ENCODE measurements at places on chromosomes 5 and 9. TPM values are rescaled to one million over a fixed set of nuclear protein-coding genes. Genes with fewer than 3 reads are reported as not detected.

DNA sequence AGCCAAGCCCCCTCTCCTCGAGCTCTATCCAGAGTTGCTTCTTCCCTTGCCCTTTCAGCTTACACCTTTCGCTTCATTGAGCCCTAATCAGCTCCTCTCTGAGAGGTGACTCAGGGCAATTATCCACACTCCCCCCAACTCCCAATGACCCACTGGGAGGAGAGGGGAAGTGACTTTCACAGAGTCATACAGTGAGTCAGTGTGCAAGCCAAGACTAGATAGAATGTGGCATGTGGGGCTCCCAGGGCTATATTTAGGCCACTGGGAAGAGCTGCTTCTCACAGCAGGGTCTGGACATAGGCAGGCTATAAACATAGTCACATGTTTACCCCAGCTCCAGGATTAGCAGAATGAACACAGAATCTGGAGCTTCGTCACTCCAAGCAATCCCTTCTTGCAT, 57.4 kb downstream of the NRG2 start:
- no peak overlapping the region for H3K27ac ChIP-seq
- no peaks in the 10 kb centered on the region for H3K4me1 ChIP-seq
- no peak overlapping the region for H3K4me3 ChIP-seq
- no peak for DNase-seq
- no peaks in the 10 kb centered on the region for H3K27me3 ChIP-seq

- H3K27me3 ChIP-seq: no peaks in the 10 kb centered on the region
- H3K36me3 ChIP-seq: no peaks in the 10 kb centered on the region
- no peaks in the 10 kb centered on the region for H3K4me1 ChIP-seq
- DNase-seq: peak; percentile 29
Measured at GRCh38 chr9:76733096-76733495, 31.1 kb upstream of the PCA3 start.

DNA sequence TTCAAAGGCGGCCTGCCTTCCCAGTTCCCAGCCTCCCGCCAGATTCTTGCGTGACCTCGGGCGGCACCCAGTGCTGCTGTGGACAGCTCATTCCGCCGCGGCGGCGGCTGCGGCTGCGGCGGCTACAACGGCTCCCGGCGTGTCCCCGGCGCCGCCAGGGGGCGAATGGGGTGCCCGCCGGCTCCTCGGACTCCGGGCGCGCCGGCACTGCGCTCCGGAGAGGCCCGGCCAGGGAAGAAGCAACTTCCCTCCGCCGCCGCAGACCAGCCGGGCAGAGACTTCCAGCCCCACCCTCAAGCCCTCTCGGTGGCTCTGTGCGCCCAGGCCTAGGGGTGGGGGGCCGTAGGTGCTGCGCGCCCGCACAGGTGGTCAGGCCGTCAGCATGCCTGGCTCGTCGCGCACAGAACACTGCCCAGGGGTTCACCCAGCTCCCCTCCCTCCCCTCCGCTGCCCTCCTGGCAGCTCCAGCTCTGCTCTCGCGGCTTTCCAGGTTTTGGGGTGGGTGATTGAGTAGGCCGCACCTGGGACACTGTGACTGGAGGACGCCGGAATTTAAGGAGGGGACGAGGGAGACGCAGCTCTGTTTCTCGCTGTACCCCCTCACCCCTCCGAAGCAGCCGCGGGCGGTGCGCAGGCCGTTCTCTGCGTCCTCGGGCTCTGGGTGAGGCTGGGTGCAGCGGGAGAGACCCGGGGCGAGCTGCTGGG, 20.2 kb downstream of the IGIP start:
- peak overlapping the region; percentile 42 for H3K27ac ChIP-seq
- peak overlapping the region; percentile 58 for H3K4me3 ChIP-seq
- H3K36me3 ChIP-seq: no peaks in the 10 kb centered on the region
- H3K27me3 ChIP-seq: no peaks in the 10 kb centered on the region
- DNase-seq: no peak

GRCh38 chr9:90515510-90515909, 127.1 kb downstream of the DIRAS2 start:
- no peak overlapping the region for H3K4me3 ChIP-seq
- H3K36me3 ChIP-seq: no peaks in the 10 kb centered on the region
- no peaks in the 10 kb centered on the region for H3K27me3 ChIP-seq
- no peak overlapping the region for H3K27ac ChIP-seq
- H3K4me1 ChIP-seq: no peaks in the 10 kb centered on the region

GRCh38 chr5:33509036-33509435, 68.3 kb downstream of the TARS1 start:
- no peaks in the 10 kb centered on the region for H3K27me3 ChIP-seq
- H3K4me1 ChIP-seq: no peaks in the 10 kb centered on the region
- H3K36me3 ChIP-seq: no peaks in the 10 kb centered on the region
- no peak overlapping the region for H3K27ac ChIP-seq
- H3K4me3 ChIP-seq: no peak overlapping the region

- peaks cover 8% of the 10 kb centered on the region for H3K4me1 ChIP-seq
- no peaks in the 10 kb centered on the region for H3K27me3 ChIP-seq
- DNase-seq: no peak
- no peak overlapping the region for H3K27ac ChIP-seq
- H3K4me3 ChIP-seq: no peak overlapping the region
Measured at GRCh38 chr5:126373375-126374108, 49.7 kb upstream of the GRAMD2B start.

DNA sequence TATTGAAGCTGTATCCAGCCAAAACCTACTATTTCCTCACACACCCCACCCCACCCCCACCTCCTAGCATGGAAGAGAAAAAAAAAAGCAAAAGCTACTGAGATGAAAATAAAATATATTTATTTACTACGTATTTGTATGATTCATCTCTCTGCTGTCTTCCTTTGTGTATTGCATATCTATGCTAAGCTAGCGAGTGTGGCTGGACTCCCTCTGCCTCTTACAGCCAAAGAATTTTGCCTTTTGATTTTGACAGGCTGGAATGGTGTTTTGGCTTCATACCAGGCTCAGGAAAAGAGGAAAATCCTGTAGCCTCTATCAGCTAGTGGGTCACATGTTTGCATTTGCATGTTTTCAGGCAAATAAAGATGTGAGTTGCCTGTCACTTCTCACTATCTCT, 2.2 kb downstream of the ABLIM3 start:
- DNase-seq: no peak
- H3K4me3 ChIP-seq: peak overlapping the region; percentile 70
- H3K36me3 ChIP-seq: no peaks in the 10 kb centered on the region

DNA sequence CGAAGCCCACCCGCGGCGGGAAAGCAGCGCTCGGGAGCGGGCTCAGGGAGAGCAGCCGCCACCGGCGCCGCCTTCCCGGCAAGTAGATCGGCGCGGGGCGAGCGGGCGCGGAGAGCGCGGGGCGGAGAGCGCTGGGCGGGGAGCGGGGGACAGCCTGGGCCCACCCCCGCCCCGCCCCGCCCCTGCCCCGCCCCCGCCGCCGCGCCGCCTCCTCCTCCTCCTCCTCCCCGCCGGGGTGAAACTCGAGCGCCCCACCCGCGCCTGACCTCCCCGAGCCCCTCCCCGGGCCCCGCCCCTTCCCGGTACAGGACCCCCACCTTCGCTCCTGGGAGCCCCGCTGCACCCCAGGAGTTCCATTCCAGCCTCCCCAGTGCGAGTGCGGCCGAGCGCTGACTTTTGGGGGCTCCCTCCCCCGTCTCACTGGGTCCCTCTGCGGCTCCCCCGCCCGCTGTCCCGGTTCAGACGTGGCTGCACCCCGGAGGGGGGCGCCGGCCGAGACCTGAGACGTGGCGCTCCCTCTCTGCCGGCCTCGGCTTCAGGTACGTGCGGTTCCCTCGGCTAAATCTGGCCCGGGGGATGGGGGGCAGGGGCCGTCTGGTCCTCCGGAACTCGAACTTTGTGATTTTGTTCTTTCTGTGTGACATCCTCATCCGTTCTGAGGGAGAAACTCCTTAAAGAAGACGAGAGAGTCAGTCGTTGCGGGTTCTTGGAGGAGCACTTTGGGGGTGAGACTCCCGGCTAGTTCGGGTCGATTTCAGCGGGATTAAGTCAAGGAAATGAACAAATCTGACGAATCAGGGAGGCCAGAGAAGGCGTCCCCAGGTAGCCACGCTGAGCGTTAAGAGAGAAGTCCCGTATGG, at the start of gene SEMA5A:
Gene SEMA5A (minus strand): TSS at position 84 of the 860 bp plus-strand sequence. CDS start 166,129 bp downstream, outside the sequence.
- DNase-seq: no peak
- peak within 1 kb of the TSS; percentile 88 for H3K27ac ChIP-seq
- peaks cover 24% of the 10 kb centered on the region for H3K27me3 ChIP-seq
- H3K4me1 ChIP-seq: peaks cover 42% of the 10 kb centered on the region
- H3K36me3 ChIP-seq: peaks cover 3% of the 10 kb centered on the region

DNA sequence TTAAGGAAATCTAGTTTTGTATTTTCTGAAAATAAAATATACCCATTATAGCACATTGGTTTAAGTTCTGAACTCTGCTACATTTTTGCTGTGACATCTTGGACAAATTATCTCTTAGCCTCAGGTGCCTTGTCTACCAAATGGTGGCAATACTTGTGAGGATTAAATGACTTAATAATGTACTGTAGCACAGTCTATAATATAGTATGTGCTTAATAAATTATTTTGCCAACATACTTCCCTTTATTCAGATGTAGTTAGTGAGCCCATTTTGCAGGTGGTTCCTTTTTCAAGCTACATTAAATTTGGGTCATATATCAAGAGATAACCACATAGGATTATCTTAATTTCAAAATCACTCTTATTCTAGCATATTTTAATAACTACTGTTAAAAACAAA, 3.2 kb downstream of the ETF1 start:
- H3K27me3 ChIP-seq: no peaks in the 10 kb centered on the region
- no peaks in the 10 kb centered on the region for H3K36me3 ChIP-seq
- no peak overlapping the region for H3K4me3 ChIP-seq
- no peak for DNase-seq
- H3K4me1 ChIP-seq: peaks cover 69% of the 10 kb centered on the region
- no peak overlapping the region for H3K27ac ChIP-seq

- H3K27ac ChIP-seq: peak overlapping the region; percentile 62
- H3K27me3 ChIP-seq: no peaks in the 10 kb centered on the region
- H3K36me3 ChIP-seq: no peaks in the 10 kb centered on the region
- no peak for DNase-seq
- H3K4me1 ChIP-seq: peaks cover 20% of the 10 kb centered on the region
- H3K4me3 ChIP-seq: no peak overlapping the region
Measured at GRCh38 chr9:4137681-4138099, 162.2 kb downstream of the GLIS3 start.

- H3K36me3 ChIP-seq: no peaks in the 10 kb centered on the region
- H3K27ac ChIP-seq: no peak overlapping the region
- H3K4me1 ChIP-seq: peaks cover 12% of the 10 kb centered on the region
- H3K27me3 ChIP-seq: no peaks in the 10 kb centered on the region
- no peak for DNase-seq
- no peak overlapping the region for H3K4me3 ChIP-seq
Measured at GRCh38 chr5:99543841-99544240, 615.0 kb upstream of the CHD1 start.

Gene PCDHB4
- 5.1 TPM for total RNA-seq

Gene CAVIN4
- total RNA-seq: 1.2 TPM

Gene GAS1
- total RNA-seq: 49.0 TPM

Gene TLE4
- 36.1 TPM for total RNA-seq

Gene DROSHA
- total RNA-seq: 47.0 TPM
